Neural progenitor cell (in vitro differentiated cells): ENCODE measurements at places on chromosomes 7 and 10. TPM values are rescaled to one million over a fixed set of nuclear protein-coding genes. Genes with fewer than 3 reads are reported as not detected.
A peak's percentile ranks its signal among the peaks of the same experiment; 100 is the strongest.

- DNase-seq: no peak
Measured at GRCh38 chr10:79943871-79944270, 5.0 kb downstream of the SFTPD start.

DNA sequence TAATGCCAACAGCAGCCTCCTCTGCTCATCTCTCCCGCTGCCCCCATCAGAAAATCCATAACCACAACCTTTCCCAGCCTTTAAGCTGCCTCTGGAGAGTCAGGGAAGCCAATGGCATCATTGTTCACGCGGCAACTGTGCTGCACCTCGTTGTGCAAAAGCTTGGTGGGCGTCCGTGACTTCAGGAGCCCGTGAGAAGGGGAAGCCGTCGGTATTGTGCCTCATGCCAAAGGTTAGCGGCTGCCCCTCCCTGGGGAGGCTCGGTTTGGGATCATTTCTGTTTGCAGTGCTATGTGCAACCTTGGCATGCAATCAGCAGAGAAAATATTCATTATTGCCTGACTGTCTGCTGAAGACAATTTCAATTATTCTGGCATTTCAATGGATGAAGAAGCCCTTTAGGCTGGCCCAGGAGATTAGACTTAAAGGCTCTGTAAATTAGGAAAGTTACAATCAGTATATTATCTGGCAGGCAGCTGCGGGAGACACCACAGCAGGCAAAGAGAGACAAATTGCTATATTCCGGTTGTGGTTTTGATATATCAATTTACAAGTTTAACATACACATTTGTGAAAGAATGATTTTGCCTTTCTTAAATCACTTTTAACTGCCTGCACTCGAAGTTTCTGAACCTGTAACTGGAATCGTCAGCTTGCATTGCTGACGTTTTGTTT is 244.5 kb downstream of the GATA3 start:
- peak; percentile 43 for DNase-seq

- DNase-seq: no peak
Measured at GRCh38 chr7:83267141-83267631, 104.5 kb upstream of the PCLO start.

GRCh38 chr10:29435809-29436501 is 147.1 kb downstream of the LYZL1 start:
- no peak for DNase-seq

The SPDYE11 gene
- not detected in 2 replicates for total RNA-seq

The GIMAP7 gene
- not detected in 2 replicates for total RNA-seq
